Kidney capillary endothelial cell (primary cell): ENCODE measurements at places on chromosomes 12 and 14.
A peak's percentile ranks its signal among the peaks of the same experiment; 100 is the strongest.

- no peak for DNase-seq
Measured at GRCh38 chr12:5909560-5909959, 35.5 kb downstream of the ANO2 start.

- DNase-seq, result peak; percentile 29
Measured at GRCh38 chr14:54730156-54730961, 163.4 kb downstream of the SAMD4A start.

GRCh38 chr12:113804961-113805600 lies 161.0 kb downstream of the RBM19 start:
- DNase-seq, result no peak

GRCh38 chr14:71536015-71536740 lies 396.1 kb upstream of the RGS6 start:
- no peak for DNase-seq

DNA sequence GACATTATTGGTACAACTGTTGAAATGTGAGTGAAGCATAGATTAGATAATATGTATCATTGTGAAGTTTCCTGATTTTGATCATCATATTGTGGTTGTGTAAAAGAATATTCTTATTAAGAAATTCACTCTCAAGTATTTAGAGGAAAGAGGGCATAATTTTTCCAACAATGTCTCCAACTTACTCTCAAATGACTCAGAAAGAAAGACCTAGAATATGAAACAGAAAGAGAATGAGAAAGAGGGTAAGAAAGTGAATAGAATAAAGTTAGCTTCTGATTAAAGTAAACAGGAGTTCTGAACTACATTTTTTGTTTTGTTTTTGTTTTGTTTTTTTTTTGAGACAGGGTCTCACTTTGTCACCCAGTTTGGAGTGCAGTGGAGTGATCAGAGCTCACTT lies 123.0 kb downstream of the CPNE8 start:
- DNase-seq, result no peak

GRCh38 chr14:31476131-31476866 lies 11.5 kb downstream of the GPR33 start:
- no peak for DNase-seq

DNA sequence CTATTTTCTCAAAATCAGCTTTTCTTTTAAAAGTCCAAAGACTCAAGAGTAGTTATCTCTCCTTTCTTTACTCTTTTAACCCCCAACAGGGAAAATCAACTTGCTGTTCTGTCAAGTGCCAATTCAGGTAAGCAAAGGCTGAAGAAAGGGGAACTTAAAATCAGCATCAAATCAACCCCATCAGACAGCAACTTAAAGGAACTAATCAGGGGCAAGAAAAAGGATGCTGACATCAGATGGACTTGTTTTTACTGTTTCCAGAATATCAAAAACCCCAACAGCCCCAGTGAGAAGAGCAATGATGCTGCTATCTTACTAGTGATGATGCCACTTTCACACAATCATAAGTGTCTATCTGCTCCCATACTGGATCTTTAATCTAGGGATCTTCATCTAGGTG lies 3.4 kb downstream of the BAZ2A start:
- DNase-seq, result no peak

- DNase-seq, result no peak
Measured at GRCh38 chr14:96901227-96901626, 104.0 kb downstream of the VRK1 start.

GRCh38 chr14:67191768-67192290 lies 2.6 kb downstream of the GARIN2 start:
- DNase-seq, result no peak

DNA sequence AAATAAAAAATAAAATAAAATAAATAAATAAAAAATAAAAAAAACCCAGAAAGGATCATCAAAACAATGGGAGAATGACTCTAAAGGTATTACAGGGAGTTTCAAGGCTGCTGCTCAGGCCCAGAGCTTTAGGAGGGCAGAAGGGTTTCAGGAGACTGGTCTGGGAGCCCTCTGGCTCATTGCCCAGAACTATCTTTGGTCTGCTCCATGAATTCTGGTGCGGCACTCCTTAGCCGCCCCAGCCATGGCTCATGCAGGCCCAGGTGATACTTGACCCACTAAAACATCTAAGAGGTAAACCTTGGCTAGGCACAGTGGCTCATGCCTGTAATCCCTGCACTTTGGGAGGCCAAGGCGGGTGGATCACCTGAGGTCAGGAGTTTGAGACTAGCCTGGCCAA lies 14.7 kb upstream of the TMED10 start:
- DNase-seq, result no peak

- no peak for DNase-seq
Measured at GRCh38 chr12:45260104-45260815, 44.4 kb downstream of the ANO6 start.

DNA sequence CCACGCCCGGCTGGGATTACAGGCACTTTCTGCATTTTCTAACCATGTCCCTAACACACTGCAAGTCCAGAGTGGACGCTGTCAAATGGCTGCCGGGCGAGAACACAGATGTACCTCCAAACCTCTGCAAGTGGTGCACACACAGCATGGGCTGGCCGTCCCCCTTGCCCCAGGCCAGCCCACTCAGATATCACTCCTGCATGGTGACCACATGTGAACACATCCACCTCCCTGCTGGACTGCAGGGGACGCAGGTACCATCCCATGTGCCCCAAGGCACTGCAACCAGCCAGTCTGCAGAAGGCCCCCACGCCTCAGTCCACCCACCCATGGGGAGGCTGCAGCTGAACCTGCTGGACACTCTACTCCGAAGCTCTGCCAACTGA lies 14.0 kb downstream of the BRF1 start:
- no peak for DNase-seq

GRCh38 chr12:48536602-48537001 lies 11.2 kb downstream of the OR8S1 start:
- DNase-seq, result no peak

DNA sequence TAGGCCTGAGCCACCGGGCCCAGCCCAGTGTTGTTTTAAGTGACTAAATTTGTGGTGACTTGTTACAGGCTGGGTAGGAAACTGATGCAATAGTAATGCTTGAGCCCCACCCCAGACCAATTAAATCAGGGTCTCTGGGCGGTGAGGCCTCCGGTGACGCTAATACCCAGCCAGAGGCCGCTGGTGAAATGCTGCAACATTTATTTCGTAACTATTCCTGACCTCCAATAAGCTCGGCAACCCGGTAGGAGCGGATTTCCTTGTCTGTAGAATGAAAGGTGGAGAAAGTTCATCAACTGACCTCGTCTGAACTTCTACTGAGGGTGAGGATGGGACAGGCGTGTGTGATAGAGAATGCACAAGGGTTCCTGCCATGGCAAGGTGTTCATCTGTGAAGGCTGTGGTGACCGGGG lies 42.3 kb downstream of the FZD10 start:
- no peak for DNase-seq

GRCh38 chr12:108622421-108622820 lies 11.3 kb downstream of the SELPLG start:
- peak; percentile 92 for DNase-seq

GRCh38 chr12:124675881-124676713 lies 108.7 kb upstream of the NCOR2 start:
- DNase-seq, result no peak

GRCh38 chr12:110311903-110312302 lies 30.9 kb downstream of the ATP2A2 start:
- no peak for DNase-seq

GRCh38 chr14:102085488-102085887 lies 1.4 kb downstream of the HSP90AA1 start:
- DNase-seq, result no peak

GRCh38 chr12:8687846-8688601 lies 9.8 kb upstream of the RIMKLB start:
- DNase-seq, result no peak

GRCh38 chr12:66036317-66036716 lies 94.2 kb downstream of the LLPH start:
- DNase-seq, result peak; percentile 48

DNA sequence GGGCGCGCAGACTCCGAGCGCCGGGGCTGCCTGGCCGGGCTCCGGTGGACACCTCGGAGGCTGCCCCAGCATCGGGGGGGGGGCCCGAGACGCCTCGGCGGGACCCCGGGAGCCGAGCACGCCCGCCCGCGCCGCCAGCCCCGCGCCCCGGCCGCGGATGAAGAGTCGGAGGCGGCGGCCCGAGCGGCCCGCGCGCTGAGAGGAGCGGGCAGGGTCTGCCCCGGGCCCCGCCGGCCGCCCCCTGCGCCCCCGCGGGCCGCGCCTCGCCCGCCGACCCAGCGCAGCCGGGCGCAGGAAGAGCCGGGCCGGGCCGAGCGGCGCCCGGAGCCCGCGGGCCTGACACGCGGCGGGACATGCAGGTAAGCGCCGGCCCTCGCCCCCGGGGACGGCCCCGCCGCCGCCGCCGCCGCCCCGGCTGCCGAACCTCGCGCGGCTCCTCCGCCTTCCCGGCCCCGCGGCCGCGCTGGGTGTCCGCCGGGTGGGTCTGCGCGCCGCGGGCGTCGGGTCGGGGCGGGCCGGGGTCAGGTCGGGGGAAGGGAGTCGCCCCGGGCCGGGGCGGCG lies 63.7 kb downstream of the FBXL14 start:
- DNase-seq, result no peak

GRCh38 chr14:24425704-24426103 lies 3.8 kb downstream of the CBLN3 start:
- DNase-seq, result peak; percentile 85

DNA sequence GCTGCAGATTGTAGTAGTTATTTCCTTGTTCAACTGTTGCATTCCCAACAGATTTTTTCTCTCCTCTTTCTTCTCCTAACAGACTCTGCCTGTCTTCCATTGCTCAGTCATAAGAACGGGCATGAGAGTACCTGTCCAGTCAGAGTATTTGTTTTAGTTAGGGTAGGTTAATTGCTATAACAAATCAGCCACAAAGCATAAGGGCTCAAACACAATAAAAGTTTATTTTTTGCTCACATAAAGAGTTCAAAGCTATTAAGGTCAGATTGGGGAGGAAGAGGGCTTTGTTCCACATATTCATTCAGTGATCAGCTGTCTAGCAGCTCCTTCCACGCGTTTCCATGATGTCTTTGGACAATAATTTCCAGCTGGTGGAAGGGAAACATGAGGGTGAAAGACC lies 92.8 kb upstream of the PLXNC1 start:
- DNase-seq, result no peak

GRCh38 chr14:50647753-50648152 lies 20.4 kb downstream of the SAV1 start:
- DNase-seq, result no peak

DNA sequence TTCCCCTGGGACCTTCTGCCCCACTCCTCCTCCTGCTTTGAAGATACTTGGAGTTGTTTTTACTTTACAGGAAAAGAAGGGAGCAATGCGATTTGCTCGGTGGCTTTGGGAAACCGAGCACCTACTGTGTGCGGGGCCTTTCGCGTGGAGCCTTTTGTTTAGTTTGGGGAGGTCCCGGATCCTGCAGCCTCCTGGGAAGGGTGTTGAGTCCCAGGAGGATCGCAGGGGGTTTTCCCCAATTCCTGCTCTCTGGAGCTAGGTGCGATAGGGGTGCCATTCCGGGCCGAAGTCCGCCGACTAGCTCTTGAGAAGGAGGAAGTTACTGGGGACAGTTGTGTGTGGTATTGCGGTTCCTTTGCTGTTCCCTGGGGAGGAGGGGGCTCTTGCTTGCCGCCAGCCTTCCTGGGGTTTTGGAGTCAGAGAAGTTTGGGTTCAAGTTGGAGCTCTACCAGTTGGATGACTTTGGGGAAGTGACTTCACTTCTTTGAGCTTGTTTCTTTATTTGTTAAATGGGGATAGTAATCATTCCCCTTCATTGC lies 1.1 kb downstream of the BRI3BP start:
- no peak for DNase-seq

GRCh38 chr12:120817559-120818330 lies 86.4 kb downstream of the SPPL3 start:
- no peak for DNase-seq

- no peak for DNase-seq
Measured at GRCh38 chr12:52862023-52862422, 13.2 kb upstream of the KRT78 start.

DNA sequence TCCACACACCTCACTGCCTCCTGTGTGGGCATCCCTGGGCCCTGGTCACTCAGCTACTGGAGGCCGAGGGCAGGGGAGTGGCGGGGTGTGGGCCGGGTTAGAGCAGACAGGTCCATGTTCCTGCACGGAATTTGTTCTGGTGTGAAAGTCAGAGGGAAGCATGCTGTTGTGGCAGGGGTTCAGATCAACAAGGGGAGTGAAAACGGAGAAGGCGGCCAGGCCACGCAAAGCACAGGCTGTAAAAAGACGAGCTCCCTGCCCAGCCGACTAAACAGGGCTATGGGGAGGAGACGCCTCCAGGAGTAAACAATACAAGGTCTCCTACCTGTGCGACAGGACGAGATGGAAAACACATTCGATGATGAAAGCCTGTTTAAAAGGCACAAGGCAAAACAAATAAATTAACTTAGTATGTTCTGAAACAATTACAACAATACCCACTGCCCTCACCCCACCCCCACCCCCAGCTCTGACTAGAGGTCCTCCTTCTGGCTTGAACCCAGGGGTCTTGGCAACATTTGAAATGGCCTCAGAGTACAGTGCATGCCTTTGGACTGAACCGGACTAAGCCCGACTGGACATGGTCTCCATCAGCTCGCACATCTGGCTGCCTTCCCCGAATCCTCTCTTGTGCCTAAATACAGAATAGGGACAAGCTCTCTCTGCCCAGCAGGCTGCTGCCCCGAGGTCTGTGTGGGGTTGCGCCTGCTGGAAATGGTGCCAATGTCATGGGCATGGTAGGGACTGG lies 274.9 kb upstream of the DIO3 start:
- DNase-seq, result no peak

- no peak for DNase-seq
Measured at GRCh38 chr14:61591862-61592261, 103.5 kb upstream of the HIF1A start.
